ENCODE measurements at places on chromosomes 1 and 21. TPM values are rescaled to one million over a fixed set of nuclear protein-coding genes. Genes with fewer than 3 reads are reported as not detected.

DNA sequence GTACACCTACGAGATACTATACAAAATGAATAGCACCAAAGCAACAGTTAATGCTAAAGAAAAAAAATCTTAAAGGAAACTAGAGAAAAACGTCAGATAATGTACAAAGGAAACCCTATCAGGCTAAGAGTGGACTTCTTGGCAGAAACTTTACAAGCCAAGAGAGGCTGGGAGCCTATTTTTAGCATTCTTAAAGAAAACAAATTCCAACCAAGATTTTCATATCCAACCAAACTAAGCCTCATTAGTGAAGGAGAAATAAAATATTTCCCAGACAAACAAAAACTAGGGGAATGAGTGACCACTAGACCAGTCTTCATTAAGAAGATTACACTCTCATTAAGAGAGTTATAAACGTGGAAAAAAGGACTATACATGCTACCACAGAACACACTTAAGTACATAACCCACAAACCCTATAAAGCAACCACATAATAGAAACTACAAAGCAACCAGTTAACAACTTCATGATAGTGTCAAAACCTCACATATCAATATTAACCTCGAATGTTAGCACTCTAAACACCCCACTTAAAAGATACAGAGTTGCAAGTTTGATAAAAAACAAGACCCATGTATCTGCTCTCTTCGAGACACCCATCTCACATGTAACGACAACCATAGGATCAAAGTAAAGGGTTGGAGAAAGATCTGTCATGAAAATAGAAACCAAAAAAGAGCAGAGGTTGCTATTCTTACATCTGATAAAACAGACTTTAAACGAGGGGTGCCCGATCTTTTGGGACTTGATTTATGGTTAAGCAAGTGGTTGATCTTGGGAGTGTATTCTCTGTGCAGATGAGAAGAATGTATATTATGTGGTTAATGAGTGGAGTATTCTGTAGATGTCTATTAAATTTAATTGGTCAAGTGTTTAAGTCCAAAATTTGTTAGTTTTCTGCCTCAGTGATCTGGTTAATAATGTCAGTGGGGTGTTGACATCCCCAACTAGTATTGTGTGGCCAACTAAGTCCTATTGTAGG lies 1301.4 kb downstream of the PLA2G4A start:
- no peaks in the 10 kb centered on the region for H3K36me3 ChIP-seq
- no peaks in the 10 kb centered on the region for H3K4me1 ChIP-seq
- no peak overlapping the region for H3K27ac ChIP-seq
- no peak for DNase-seq

The COL6A2 gene
- total RNA-seq: 1,704 TPM

The SRSF11 gene
- 81.0 TPM for total RNA-seq

The MAP3K6 gene
- 164 TPM for total RNA-seq

The CFAP141 gene
- not detected for total RNA-seq

GRCh38 chr1:161719325-161719611 lies 2.1 kb upstream of the FCRLB start:
- no peak overlapping the region for H3K27ac ChIP-seq
- no peak overlapping the region for H3K4me3 ChIP-seq
- H3K4me1 ChIP-seq: no peaks in the 10 kb centered on the region

The LMOD1 gene
- 316 TPM for total RNA-seq

The ANKRD34A gene
- 13.6 TPM for total RNA-seq

GRCh38 chr1:7482772-7483495 lies 288.2 kb upstream of the VAMP3 start:
- H3K27ac ChIP-seq: no peak overlapping the region
- DNase-seq: no peak
- H3K4me3 ChIP-seq: no peak overlapping the region
- no peaks in the 10 kb centered on the region for H3K36me3 ChIP-seq
- H3K27me3 ChIP-seq: no peaks in the 10 kb centered on the region

DNA sequence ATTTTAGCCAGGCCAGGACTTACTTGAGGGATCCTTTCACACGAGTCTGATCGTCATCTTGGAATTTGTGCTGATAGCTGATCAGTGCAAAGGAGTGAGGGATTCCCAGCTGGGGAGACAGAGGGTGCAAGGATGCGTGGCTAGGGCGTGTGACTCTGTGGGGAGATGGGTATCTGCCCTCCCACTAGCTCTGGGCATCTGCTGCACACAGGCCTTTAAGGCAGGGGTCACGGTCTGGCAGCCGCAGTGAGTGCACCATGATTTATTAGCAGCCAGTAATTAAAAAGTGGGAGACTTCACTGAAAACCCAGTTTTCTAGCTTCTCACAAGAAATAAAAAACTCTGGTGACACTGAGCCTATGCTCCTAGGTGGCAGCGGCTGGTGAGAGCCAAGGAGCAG lies 20.4 kb downstream of the THAP3 start:
- no peak for DNase-seq
- H3K4me3 ChIP-seq: no peak overlapping the region
- H3K36me3 ChIP-seq: peaks cover 22% of the 10 kb centered on the region
- H3K27me3 ChIP-seq: no peaks in the 10 kb centered on the region
- H3K4me1 ChIP-seq: no peaks in the 10 kb centered on the region

- H3K4me3 ChIP-seq: no peak overlapping the region
- H3K36me3 ChIP-seq: no peaks in the 10 kb centered on the region
- no peak overlapping the region for H3K27ac ChIP-seq
- DNase-seq: no peak
Observed at GRCh38 chr1:166721145-166721544, 118.1 kb upstream of the POGK start.

DNA sequence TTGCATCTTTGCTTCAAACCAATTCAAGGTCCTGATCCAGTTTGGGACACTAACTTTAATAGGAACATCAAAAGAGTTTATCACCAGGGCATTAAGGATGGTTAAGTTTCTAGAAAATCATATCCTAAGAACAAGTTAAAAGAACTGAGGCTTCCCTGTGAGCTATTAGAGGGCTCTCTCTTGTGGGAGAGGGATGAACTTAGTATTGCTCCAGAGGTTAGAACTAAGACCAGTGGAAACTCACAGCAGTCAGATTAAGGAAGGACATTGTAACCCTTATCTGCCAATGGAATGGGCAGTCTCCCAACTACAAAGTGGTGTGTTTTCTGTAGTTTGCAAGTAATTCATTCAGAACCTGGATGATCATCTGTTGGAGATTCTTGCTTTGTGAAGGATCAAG lies 36.8 kb downstream of the UBE2U start:
- H3K27me3 ChIP-seq: no peaks in the 10 kb centered on the region
- no peaks in the 10 kb centered on the region for H3K4me1 ChIP-seq
- H3K36me3 ChIP-seq: no peaks in the 10 kb centered on the region
- no peak overlapping the region for H3K27ac ChIP-seq
- H3K4me3 ChIP-seq: no peak overlapping the region

DNA sequence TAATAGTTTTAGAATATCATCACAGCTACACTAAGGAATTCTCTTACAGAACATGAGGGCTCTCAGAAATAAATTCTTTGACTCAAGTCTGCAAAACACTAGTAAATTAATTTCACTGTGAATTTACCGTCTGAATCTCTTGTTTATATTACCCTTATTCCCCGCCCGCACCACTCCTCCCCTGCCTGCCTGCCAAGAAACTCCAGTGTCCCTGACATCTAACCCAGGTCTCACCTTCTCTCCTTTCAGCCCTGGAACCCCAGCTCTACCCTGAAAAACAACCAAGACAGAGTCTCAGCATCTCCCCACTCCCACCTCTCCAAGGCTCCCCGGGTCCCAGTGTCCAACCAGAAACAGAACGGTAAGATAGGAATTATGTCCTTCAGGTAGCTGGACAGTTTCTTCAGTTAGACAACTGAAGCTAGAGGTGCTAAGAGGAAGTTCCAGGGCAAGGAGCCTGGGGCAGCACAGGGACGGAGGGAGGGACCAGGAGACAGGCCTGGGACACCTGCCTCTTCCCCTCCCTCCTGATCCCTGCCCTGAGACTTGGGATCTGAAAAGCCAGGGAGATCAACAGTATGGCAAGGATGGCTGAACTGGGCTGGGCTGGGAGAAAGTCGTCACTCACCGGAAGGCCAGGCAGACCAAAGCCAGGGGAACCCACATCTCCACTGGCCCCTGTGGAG lies 15.4 kb downstream of the COL16A1 start:
- DNase-seq: no peak
- H3K27me3 ChIP-seq: no peaks in the 10 kb centered on the region
- no peak overlapping the region for H3K4me3 ChIP-seq
- no peaks in the 10 kb centered on the region for H3K4me1 ChIP-seq
- H3K36me3 ChIP-seq: peaks cover 82% of the 10 kb centered on the region

The S100A7 gene
- not detected for total RNA-seq

DNA sequence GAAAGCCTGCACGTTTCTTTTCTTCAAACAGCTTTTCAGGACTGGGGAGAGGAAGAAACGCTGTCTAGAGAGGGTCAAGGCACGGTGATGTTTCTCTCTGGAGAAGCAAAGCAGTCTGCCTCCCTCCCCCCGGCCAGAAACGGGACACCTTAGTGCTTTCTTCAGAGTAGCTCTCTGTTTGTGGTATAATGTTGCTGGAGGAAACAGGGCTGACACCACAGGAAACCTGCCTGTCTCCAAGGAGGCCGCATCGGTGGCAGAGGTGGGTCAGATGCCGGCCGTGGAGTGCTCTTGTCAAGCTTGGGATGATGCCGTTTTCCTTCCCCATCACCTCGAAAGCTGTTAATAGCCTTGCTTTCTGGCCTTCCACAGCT lies 139.4 kb downstream of the DHRS3 start:
- H3K4me1 ChIP-seq: peaks cover 37% of the 10 kb centered on the region
- no peak overlapping the region for H3K4me3 ChIP-seq
- no peak for DNase-seq
- H3K27me3 ChIP-seq: no peaks in the 10 kb centered on the region
- H3K36me3 ChIP-seq: no peaks in the 10 kb centered on the region
- H3K27ac ChIP-seq: peak overlapping the region; percentile 74

GRCh38 chr1:18072066-18072465 lies 35.5 kb upstream of the IGSF21 start:
- H3K27ac ChIP-seq: no peak overlapping the region
- no peak overlapping the region for H3K4me3 ChIP-seq
- H3K27me3 ChIP-seq: no peaks in the 10 kb centered on the region
- no peaks in the 10 kb centered on the region for H3K36me3 ChIP-seq
- DNase-seq: no peak
- H3K4me1 ChIP-seq: no peaks in the 10 kb centered on the region

The NBPF6 gene
- not detected for total RNA-seq

Measured in ascending aorta (tissue), 2 donors.